ENCODE measurements at places on chromosomes 1 and 21. TPM values are rescaled to one million over a fixed set of nuclear protein-coding genes. Genes with fewer than 3 reads are reported as not detected.
A peak's percentile ranks its signal among the peaks of the same experiment; 100 is the strongest.

KCNA3 gene
- 0.24 TPM for total RNA-seq

DNA sequence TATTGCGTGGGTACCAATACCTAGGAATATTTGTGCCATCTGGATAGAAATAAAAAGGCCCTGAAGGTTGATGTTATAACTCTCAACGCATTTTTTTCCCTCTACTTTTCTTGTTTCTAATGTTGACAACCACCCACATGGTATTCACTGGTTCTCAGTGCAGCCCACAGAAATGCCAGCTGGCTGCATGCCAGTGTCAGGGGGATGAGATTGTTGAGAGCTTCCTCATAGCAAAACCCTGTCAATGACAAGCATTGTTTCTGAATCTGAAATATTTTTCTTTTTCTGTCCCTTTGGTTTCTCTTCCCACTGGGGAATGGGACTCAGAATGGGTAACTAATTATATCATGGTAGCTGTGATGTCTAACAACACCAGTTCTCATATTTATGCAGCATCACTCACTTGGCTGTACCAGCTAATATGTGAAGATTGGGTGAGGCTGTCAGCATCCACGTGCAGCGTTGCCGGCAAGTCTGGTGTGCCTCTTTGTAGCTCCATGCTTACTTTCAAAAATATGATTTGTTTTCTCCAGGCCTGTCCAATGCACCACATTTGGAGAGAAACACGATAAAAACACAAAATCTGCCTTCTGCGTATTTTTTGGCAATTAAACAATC is 284.6 kb downstream of the PTBP2 start:
- peak; percentile 46 for DNase-seq

GRCh38 chr1:165903672-165904071 is 76.3 kb downstream of the UCK2 start:
- DNase-seq: no peak

DNA sequence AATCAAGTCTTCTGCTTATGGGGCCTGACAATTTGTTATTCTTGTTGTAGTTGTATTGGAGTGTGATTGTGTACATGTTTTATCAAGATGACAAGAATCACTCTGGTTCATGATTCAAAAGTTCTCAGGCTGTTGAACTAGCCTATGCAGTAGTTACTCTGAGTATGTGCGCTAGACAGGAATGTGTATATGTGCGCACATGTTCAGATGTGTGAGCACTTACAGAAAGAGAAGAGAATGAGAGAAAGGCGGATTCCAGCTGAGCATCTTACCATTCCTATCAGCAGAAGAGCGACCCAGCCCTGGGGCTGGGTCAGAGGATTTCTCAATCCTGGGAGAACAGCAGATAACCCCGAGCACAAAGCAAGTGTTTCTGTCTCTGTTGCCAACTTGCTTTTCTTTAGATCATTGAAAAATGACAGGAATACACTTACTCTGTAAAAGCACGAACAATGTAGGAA is 110.8 kb upstream of the HOOK1 start:
- DNase-seq: no peak

- DNase-seq: peak; percentile 52
Measured at GRCh38 chr1:100217834-100218233, 31.8 kb downstream of the DBT start.
